Activated CD4-positive, alpha-beta T cell treated with anti-CD3 and anti-CD28 coated beads for 48 hours (primary cell): ENCODE measurements at places on chromosomes 6 and 20.

DNA sequence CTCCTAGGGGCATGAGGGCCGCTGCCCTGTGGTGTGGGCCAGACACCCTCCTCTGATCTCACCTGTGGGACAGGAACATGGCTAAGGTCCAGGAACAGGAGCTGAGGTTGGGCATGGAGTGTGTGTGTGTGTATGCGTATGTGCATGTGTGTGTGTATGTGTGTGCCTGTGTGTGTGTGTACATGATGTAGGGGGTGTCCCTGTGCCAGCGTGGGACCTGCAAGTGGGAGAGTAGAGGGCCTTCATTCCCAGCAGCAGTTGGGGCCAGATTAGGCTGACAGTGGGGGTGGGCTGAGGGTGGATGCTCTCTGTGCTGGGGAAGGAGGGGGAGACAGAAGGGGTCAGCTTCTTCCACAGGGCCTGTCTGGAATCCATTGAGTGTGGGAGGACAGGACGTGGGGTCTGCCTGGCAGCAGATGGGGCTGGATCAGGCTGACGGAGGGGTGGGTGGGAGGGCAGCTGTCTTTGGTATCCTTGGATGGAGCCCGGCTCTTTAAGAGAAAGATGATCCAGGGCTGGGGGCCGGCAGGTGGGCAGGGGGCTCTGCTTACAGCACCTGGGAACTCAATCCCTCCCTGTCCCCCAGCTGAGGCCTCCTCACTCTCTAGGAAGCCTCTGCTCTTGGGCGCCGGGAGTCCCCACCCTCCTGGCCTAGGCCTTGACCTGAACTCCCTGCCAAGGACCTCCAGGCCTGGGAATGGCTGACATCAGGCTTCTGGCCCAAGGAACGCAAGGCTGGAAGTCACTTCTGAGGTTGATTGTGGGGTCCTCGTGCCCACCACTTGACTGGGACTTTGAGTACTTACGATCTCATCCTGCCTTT is 44.0 kb downstream of the SPDEF start:
- no peak for DNase-seq

GRCh38 chr20:58179083-58179431 is 49.4 kb downstream of the ANKRD60 start:
- no peak for DNase-seq

DNA sequence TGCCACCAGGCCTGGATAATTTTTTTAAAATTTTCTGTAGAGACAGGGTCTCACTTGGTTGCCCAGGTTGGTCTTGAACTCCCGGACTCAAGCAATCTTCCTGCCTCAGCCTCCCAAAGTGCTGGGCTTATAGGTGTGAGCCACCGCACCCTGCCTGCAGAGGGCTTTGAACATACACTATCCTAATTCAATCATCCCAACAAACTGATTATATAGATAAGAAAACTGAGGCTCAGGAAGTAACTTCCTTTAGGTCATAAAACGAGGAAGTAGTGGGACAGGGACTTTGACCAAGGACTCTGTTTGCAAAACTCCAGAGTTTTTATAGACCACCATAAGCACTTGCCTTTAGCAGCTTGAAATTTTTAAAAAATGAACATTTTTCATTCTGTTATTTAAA is 5.0 kb upstream of the BANF2 start:
- DNase-seq = no peak

DNA sequence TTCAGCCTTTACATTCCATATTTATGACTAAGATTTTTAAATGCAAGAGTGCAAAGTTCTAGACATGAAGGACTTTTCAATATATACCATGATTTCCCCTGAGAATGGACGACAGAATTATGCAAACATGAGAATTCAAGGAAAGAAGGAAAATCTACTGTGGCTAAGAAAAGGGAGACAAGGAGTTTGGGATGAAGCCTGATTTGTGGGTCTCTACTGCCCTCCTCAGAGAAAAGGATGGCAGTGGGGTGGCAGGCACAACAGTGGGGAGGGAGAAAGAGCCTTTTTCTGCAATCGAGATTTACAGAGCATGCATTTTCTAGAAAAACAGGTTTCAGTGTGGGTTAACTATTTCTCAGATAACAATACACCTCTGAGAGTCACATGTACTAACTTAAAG is 466.9 kb upstream of the NRSN1 start:
- DNase-seq = no peak

GRCh38 chr20:20685635-20686034 is 26.8 kb downstream of the RALGAPA2 start:
- no peak for DNase-seq

GRCh38 chr6:11699576-11699975 is 79.0 kb downstream of the ADTRP start:
- DNase-seq = no peak

GRCh38 chr6:104019075-104019753 is 840.5 kb downstream of the HACE1 start:
- no peak for DNase-seq

DNA sequence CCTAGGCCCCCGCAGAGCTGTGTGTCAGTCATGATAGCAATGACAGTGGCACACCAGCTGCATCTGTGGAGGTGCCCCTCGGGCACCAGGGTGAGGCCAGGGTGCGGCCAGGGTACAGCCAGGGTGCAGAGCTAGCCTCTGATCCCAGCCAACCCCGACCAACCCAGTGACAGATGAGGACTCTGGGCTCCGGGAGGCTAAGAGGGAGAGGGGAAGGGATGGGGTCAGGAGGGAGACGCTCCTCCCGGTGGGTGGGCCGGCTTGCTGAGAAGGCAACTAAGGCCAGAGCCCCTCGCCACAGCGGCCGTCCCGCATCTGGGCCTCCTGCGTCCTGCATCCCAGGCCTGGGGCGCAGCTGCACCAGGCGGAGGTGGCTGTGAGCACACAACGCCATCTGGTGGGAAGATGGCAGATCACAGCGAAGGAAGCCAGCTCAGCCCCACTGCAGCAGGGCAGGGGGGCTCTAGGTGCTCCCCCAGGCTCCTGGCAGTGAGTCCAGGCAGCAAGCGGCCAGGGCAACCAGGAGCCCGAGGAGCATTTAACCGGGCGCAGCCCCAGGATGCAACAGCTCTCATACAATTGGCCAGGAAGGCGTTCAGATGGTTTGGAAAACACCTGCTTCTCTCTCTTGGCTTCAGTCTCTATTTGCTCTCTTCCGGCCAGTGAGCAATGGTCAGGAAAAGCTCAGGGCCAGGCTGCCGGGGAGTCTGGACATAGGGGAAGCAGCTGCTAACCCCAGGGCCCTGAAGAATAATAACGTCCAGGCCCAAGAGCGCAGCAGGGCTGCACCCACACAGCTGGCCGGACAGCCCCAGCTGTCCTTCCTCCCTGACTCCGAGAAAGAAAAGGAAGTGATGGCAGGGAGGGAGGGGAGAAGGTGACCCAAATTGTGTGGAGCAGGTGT is 169.4 kb downstream of the TAF4 start:
- peak; percentile 46 for DNase-seq

DNA sequence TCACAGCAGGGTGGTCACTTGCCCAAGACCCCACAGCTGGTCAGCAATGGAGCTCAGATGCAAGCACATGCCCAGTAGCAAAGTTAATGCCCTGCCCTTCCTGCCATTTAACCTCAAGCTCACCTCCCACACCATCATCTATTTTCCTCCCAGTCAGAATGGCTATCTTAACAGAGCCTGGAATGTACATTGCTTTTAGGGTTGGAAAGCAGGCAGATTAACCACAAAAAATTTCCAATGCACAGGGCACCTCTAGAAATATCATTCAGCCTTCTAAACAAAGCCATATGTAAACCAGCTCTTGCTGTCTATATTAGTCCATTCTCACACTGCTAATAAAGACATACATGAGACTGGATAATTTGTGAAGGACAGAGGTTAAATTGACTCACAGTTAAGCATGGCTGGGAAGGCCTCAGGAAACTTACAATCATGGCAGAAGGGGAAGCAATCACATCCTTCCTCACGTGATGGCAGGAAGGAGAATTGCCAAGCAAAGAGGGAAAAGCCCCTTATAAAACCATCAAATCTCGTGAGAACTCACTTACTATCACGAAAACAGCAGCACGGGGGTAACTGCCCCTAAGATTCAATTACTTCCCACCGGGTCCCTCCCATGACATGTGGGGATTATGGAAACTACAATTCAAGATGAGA is 106.9 kb downstream of the FYN start:
- no peak for DNase-seq

DNA sequence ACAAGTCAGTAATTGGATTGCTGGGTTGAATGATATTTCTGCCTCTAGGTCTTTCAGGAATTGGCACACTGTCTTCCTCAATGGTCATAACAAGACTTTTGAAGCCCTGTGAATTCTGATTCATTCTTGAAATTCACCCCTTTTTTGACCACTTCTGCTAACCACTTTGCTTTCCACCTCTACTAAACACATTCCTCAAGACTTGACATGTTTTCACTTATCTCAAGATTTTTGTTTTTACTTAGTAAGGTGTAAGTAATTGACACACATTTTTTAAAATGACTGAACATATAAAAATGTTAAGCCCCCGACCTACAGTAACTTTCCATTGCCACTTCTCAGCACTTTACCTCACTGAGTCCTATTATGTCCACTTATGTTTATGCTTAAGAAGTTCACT is 239.1 kb downstream of the GRM1 start:
- DNase-seq = no peak

- DNase-seq = no peak
Observed at GRCh38 chr20:15610787-15611186, 962.5 kb downstream of the KIF16B start.

DNA sequence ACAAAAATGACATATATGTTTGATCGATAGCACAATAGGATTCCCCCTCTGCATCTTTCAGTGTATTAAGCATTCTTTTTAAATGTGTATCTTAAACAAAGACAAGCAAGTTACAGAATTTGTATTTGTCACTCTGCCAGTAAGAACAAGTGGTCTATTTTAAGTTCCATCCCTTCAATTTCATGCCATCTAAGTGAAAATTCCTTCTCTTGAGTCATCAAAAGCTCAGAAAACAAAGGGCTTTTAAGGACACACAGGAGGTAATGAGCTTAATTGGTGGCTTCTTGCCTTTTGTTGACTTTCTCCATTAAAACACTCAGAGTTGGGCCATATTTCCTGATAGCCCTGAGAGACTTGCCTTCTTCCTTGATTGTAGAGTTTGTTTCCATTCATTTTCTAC is 547.8 kb downstream of the TENT5A start:
- DNase-seq = no peak

GRCh38 chr6:19999319-20000191 is 162.4 kb downstream of the ID4 start:
- peak; percentile 29 for DNase-seq
